ENCODE measurements at places on chromosomes 13 and 19.
A peak's percentile ranks its signal among the peaks of the same experiment; 100 is the strongest.

DNA sequence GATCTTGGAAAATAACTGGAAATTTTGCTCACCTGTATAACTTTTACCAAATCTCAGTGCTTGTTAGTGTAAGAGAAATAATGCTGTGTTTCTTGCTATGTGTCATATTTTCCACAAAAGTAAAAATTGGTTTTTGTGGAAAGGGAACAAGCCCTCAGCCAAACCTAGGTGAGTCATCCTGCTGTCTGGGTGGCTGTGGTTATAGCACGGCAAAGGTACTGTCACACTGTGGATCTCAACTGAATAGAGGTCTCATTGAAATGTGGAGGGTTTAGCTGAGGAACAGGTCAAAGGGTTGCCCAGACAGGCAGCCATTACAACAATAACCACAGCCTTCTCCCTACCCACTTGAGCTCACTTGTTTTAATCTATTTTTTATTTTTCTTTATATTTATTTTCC lies 338.8 kb upstream of the DACH1 start:
- DNase-seq = no peak

GRCh38 chr19:2554856-2555255 lies 78.9 kb downstream of the GADD45B start:
- DNase-seq = no peak

DNA sequence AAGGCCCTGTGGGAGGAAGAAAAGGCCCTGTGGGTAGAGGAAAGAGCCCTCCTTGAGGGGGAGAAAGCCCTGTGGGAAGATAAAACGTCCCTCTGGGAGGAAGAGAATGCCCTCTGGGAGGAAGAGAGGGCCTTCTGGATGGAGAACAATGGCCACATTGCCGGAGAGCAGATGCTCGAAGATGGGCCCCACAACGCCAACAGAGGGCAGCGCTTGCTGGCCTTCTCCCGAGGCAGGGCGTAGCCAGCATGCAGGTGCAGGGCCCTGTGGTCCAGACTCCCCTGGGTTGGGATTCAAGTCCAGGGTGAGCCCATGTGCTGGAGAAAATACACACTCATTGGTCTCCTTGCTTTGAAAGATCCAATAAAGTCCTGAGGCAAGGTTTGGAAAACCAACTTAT lies 4.1 kb downstream of the CCDC70 start:
- no peak for DNase-seq

GRCh38 chr13:95921485-95921884 lies 131.7 kb downstream of the UGGT2 start:
- no peak for DNase-seq

DNA sequence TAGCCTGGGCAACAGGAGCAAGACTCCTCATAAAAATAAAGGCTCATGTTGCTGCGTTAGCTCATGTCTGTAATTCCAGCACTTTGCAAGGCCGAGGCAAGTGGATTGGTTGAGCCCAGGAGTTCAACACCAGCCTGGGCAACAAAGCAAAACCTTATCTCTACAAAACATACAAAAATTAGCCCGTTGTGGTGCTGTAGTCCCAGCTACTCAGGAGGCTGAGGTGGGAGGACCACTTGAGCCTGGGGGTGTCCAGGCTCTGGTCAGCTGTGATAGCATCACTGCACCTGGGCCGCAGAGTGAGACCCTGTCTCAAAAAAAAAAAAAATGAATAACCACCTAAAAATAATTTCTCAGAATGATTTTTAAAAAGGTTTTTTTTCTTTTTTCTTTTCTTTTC lies 3.9 kb upstream of the NUDT19 start:
- DNase-seq = no peak

- no peak for DNase-seq
These were observed 32.7 kb upstream of the FLT1 start for GRCh38 chr13:28527629-28528028.

DNA sequence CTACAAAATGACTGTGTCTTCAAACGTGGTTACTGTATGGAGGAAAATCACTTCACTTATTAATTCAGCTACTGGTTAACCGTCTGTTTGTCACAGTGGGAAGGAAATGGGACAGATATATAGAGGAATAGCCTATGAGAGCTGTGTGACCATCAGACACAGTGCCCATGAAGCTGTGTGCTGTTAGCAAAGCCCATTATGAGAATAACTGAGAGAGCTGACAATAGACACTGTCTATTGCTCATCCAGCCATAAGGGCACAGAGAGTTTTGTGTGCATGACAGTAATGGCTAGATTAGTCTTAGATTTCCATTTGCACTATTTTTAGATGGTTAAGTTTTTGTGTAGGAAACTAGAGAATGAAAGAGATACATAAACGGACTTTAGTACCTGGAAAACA lies 64.1 kb upstream of the POSTN start:
- DNase-seq = no peak

DNA sequence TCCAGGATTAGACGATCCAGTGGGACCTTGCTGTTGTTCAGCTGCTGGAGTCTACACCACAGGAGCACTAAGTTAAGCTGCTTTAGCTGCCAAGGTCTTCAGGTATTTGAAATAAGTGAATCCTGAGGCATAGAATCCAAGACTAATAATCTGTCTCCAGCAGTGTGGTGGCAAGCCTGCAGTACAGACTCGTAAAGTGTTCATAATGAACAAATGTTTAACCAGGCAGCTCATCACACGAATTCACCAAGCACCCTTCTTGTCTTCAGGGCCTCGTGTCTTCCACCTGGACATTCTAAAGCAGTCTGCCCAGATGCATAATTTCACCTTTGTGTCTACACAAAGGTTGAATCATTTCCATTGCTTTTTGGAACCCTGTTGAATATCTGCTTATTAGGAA lies 5.3 kb downstream of the ATP11A start:
- no peak for DNase-seq

DNA sequence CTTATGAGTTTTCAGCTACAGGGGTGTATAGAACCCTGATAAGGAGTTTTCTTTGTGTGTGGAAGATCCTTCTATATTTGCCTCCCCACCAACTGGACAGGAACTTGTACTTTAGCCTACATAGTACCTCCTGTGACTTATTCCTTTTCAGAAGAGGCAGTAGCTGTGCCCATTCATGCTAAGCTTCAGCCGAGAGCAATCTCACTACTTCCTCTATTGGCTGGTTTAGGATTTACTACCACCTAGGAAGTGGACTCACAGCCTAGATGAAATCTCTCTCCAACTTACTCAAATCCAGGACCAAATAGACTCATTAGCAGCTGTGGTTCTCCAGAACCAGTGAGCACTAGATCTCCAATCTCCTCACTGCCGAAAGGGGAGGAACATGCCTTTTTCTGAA lies 2.3 kb upstream of the REX1BD start:
- DNase-seq = no peak

- DNase-seq = no peak
These were observed 3.3 kb upstream of the ICAM4 start for GRCh38 chr19:10283301-10284064.

- no peak for DNase-seq
These were observed 238.3 kb upstream of the KLF12 start for GRCh38 chr13:74372511-74372910.

DNA sequence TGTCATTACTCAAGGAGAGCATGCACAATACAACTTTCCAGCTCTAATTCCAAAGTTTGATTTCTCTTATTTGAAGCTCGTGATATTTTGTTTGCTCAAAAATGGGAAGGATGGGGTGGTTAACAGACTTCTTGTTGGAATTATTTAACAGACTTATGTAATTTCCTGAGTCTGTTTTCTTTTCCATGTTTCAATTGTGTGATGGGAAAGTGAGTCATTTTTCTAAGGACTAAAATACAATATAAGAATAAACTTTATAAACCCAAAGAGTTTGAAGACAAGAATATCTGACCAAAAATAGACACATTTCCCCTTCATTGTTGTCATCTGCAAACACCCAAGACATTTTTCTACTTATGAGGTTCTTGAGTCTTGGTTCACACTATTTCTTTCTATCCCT lies 211.8 kb upstream of the SLITRK5 start:
- DNase-seq = no peak

GRCh38 chr19:3034406-3034655 lies 5.3 kb upstream of the TLE2 start:
- DNase-seq = no peak

DNA sequence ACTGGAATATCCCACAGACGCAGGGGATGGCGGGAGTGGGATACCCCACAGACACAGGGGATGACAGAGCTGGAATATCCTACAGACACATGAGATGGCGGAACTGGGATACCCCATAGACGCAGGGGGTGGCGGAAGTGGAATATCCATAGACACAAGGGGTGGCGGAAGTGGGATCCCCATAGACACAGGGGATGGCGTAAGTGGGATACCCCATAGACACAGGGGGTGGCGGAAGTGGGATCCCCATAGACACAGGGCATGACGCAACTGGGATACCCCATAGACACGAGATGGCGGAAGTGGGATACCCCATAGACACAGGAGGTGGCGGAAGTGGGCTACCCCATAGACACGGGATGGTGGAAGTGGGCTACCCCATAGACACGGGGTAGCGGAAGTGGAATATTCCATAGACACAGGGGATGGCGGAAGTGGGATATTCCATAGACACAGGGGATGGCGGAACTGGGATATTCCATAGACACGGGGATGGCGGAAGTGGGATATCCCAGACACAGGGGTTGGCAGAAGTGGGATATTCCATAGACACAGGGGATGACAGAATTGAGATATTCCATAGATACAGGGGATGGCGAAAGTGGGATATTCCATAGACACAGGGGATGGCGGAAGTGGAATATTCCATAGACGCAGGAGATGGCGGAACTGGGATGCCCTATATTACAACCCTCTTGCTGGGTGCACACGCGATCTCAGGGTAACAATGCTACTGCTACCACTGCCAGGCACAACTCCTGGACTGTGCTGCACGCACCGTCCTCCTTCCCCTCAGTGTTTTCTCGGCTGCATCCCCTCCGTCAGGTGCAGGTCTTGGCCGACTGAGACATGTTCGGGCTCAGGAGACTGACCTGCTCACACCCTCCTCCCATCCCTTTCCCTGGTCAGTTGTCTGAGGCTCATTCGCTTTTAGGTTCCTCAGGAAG lies 28.1 kb downstream of the ZNF787 start:
- DNase-seq = no peak

GRCh38 chr19:2199215-2199614 lies 35.5 kb downstream of the DOT1L start:
- no peak for DNase-seq

GRCh38 chr19:1446713-1447481 lies 3.0 kb upstream of the APC2 start:
- peak; percentile 14 for DNase-seq

GRCh38 chr13:109782823-109783431 lies 3.5 kb downstream of the IRS2 start:
- DNase-seq = no peak

DNA sequence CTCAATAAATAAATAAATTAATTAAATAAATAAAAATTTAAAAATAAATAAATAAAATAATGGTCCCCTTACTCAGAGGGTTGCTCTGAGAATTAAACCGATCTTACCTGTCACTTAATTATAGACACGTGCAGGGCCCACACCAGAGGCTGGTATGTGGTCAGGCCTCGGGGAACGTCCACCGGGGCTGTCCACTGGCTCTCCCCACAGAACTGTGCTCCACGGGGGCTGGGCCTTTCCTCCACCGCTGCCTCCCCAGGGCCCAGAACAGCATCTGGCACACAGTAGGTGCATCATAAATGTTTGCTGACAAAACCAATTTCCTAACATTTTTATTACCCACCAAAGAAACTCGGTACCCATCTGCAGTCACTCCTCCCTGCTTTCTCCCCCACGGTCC lies 69.2 kb downstream of the CEBPG start:
- DNase-seq = no peak

- DNase-seq = no peak
These were observed 20.0 kb downstream of the UPF1 start for GRCh38 chr19:18851673-18852325.

DNA sequence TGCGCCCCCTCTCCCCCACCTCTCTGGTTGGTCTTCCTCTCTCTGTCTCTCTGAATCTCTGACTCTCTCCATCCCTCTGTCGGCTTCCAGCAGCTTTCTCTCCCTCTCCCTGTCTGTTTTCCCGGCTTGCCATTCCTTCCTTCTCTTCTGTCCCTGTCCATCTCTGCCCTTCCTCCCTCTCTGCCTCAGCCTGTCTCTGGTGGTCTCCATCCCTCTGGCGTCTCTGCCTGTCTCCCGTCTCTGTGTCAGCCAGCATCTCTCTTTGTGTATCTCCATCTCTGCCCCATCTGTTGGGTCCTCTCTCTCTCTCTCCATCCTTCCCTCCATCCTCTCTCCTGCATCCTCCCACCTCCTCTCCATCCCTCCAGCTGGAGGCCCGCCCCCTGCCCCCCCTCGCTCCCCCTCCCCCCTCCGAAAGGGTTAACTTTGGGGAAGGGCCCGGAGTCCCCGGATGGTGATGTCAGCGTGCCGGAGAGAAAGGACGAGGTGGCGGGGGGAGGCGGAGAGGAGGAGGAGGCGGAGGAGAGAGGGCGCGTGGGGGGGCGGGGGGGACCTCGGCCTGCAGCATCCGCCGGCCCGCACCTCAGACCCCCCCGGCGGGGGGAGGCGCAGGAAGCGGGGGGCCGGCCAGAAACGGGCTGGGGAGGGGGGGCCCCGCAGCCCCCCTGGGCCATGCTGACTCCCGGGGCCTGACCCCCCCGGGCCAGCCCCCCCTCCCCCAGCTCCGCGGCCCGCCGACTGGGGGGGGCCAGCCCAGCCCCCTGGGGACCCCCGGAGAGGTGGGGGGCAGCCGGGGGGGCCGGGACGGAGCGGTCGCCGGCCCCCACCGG lies at the start of gene BRSK1:
TSS of gene BRSK1 (plus strand) at position 450 of the 830 bp plus-strand sequence. CDS start 446 bp downstream, outside the sequence.
- DNase-seq = peak; percentile 79

DNA sequence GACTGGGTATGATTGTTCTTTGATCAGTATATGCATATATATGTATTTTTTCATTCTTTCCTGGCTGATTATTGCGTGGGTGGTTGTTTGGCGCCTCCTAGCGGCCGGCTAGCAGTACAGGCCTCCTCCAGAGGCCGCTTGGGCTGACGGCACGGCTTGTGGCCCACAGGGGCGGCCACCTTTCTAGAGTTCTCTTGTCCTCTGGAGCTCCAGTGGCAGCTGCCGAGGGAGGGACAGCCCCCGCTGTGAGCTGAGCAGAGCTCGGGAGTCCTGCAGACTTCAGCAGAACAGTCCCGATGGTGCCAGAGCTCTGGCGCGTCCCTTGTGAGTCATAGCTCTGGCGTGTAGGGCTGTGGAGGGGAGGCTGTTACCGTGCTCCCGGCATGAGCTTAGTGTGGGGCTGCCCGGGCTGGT lies 22.5 kb upstream of the ZNF429 start:
- no peak for DNase-seq

DNA sequence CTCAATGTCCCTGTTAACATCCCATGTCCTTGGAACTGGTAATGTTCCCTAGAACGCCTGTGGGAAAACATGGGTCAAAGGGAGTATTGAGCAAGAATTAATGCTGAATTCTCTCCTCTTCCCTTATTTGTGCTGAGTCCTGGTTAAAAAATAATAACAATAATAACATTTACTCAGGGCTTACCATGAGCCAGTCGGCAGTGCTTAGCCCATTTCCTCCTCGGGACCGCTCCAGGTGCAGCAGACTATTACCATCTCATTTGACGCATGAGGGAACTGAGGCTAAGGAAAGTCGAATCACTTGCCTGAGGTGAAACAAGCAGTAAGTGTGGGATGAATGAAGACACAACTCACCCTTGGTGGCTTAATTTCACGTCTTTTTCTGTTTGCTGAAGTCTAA lies 33.6 kb upstream of the SLC15A1 start:
- no peak for DNase-seq

- DNase-seq = no peak
These were observed 16.0 kb upstream of the KDM4B start for GRCh38 chr19:4952945-4953344.

GRCh38 chr13:113297370-113298042 lies 467 bp downstream of the LAMP1 start:
- DNase-seq = no peak

GRCh38 chr13:48233889-48234488 lies 983 bp downstream of the ITM2B start:
- no peak for DNase-seq
